ENCODE measurements at places on chromosomes 7 and 10. TPM values are rescaled to one million over a fixed set of nuclear protein-coding genes. Genes with fewer than 3 reads are reported as not detected.

The NEUROD6 gene
- not detected for total RNA-seq

The FAM20C gene
- 23.6 TPM for total RNA-seq

The LBX1 gene
- total RNA-seq = not detected

The PKD1L1 gene
- 2.5 TPM for total RNA-seq

The FAM237B gene
- total RNA-seq = not detected

The SLC18A2 gene
- total RNA-seq = 0.27 TPM

The TDRD1 gene
- 2.7 TPM for total RNA-seq

The PNLIPRP2 gene
- total RNA-seq = not detected

The BAMBI gene
- 15.7 TPM for total RNA-seq

The ARHGAP19 gene
- total RNA-seq = 5.1 TPM

DNA sequence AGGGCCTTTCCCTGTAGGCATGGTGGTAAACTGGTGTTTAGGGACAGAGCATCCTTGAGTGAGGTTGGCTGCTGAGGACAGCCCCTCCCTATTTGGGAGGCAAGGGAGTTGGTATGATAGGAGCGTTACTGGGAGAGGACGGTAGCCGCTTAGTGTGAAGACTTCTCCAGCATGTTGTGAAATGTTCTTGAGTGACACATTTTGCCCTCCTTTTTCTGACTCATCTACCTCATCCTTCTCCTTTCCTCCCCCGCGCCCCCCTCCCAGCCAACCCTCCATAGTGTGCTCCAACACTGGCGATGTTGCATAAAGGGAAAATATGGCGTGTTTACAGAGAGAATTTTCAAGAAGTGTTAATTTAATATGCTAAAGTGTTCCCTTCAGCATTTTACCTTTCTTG is 645.0 kb upstream of the GALNT17 start:
- DNase-seq = no peak

DNA sequence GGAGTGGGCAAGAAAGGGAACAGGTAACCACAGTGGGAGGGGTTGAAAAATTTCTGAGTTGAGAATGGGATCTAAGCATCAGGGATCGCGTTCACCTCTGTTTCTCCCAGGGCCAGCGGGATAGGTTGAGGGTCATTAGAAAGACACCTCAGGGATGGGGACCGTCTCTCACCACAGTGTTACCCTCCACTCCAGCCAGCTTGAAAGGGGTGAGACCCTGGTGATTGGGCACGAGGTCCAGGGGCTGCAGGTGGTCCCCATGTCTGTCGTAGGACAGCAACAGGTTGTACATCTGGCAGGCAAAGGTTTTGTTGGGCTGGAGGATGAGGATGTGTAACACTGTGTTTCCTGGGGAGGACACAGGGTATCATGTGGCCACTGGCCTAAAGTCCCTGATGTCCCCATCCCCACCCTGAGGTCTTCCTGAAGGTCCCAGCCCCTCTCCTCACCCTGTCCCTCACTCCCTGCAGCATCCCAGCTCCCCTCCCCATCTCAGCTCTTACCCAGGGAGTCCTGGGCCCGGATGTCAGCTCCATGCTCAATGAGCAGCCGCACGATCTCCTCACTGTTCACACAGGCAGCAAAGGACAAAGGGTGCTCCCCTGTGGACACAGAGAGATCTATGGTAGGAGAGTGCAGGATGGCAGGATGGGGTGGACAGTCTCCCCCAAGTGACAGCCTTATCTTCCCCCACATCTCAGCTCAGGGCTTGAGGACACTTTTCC is 9.1 kb downstream of the TRPV6 start:
- no peak for DNase-seq

- DNase-seq = peak; percentile 81
Measured at GRCh38 chr10:124721330-124722045, 22.7 kb downstream of the FAM53B start.

DNA sequence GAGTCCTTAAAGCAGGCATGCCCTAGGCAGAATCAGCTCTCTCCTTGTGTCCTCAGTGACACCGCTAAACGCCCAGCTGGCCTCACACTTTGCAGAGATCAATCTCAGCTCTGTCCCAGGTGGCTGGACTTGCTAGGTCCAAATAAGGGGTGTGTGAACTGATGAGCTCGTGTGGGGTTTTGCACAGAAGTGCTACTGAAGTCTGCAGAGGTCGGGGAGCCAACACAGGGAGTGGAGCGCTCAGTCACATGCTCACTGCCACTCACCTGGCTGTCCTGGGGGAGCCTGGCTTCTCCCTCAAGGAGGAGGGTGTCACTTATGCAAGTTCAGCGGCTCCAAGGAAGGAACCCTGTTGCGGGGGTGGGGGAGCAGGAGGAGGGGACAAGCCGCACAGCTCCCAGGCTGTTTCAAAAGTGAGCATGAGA is 2.0 kb downstream of the ELN start:
- peak; percentile 21 for DNase-seq

- no peak for DNase-seq
Measured at GRCh38 chr7:127927348-127927696, 103.9 kb downstream of the LRRC4 start.

- DNase-seq = no peak
Measured at GRCh38 chr7:148142660-148143248, 447.8 kb upstream of the C7orf33 start.

- peak; percentile 60 for DNase-seq
Measured at GRCh38 chr7:98230746-98231471, 19.7 kb downstream of the BHLHA15 start.

DNA sequence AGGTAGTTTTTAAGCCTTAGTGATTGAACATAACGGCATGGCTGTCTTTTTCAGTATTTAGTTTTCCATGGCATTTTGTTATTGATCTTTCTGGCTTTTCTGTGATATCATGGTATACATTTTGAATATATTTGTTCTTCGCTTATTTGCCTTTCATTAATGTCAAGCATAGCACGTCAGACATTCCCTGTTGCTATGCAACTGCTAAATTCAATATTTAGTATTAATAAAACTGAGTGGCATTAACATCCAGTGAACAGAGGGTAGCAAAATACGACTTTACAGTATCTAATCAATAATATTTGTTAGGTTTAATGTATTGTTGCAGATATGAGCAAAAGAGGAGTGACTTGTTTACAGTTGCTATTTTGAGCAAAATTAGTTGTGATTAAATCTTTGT is 72.5 kb downstream of the LCOR start:
- no peak for DNase-seq

GRCh38 chr10:25694206-25694933 is 239.7 kb upstream of the MYO3A start:
- DNase-seq = no peak

GRCh38 chr10:123962756-123963530 is 71.3 kb upstream of the CPXM2 start:
- DNase-seq = no peak

DNA sequence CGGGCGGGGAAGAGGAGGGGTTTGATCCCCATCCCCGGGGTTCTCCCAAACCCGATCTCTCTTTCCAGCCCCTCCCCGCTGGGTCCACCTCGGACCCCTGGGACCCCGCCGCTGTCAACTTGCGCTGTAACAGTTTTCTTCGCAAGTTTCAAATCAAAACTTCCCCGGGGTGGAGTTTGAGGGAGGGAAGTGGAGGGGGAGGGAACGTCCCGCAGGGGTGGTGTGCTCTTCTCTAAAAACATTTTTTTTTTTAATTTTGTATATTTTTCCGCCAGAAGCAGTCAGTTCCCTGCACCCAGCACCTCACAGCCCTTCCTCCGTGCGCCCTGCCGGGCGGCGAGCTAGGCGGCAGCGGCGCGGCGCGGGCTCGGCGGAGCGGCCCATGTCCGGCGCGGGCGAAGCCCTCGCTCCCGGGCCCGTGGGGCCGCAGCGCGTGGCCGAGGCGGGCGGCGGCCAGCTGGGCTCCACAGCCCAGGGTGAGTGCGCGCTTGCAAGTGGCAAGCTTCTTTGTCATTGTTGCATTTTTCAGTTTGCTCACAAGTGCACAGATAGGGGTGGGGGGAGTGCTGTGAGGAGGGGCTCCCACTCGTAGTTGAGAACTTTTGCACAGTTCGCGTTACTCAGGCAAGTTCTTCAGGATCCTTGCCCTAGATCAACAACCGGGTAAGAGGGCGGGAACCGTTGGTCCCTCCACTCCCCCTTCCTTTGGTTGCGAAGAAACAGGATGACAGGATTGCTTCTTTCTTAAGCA is 933 bp downstream of the MDFIC start:
- DNase-seq = peak; percentile 44

DNA sequence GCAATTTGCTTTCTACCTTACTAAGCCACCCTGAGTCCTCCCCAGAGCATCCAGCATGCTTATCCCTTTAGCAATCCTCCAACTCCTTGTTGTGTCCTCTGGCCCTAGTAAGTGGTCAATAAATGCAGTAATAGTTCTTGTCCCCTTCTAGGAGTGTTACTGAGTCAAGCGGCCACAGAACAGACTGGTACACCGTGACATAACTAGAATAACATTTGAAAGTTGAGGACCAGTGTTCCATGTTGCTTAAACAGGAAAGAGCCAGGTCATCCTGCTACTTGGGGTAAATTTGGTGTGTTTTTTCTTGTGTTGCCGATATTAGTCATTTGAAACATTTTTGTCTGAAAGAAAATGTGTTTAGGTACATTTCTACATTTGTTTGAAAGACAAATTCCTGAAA is 4.8 kb upstream of the CDK6 start:
- DNase-seq = no peak

- no peak for DNase-seq
Measured at GRCh38 chr7:83806538-83806937, 157.6 kb upstream of the SEMA3E start.

GRCh38 chr7:131021460-131021859 is 287.5 kb upstream of the KLF14 start:
- no peak for DNase-seq

GRCh38 chr10:109379186-109379585 is 544.1 kb downstream of the XPNPEP1 start:
- no peak for DNase-seq

DNA sequence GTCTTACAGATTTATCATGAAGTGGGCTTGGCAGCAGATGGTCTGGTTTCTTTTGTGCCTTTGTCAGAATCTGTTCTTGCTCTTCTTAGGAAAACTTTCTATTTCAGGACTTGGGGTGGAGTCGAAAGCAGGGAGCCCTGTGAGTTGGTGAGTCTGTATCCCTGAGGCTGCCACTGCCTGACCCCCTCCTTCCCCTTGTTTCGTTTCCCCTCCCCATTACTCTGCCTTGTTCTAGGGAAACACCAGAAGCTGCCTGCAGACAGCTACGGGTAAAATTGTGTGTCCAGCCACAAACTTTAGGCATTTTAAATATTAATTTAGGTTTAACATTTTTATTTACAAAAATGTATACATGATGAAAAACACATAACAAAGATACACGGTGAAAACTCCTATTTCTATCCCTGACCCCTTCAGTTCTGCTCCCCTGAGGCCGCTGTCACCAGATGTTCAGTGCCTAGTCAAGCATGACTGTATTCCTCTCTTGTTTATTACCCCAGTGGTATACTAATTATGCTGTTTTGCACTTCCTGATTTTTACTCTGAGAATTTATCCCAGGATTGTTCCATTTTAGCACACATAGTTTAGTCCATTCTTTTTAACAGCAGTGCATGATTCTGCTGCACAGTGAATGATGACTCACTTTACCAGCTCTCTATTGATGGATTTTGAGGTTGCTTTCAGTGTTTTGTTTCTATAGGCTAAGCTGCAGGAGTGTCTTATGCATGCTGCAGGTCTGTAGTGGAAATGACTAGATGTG is 9.1 kb downstream of the TSPAN14 start:
- no peak for DNase-seq

- DNase-seq = no peak
Measured at GRCh38 chr10:113552014-113552413, 839 bp upstream of the HABP2 start.

- no peak for DNase-seq
Measured at GRCh38 chr10:11355592-11355991, 255.9 kb downstream of the USP6NL start.

- DNase-seq = no peak
Measured at GRCh38 chr7:155746188-155746587, 66.1 kb downstream of the SHH start.

DNA sequence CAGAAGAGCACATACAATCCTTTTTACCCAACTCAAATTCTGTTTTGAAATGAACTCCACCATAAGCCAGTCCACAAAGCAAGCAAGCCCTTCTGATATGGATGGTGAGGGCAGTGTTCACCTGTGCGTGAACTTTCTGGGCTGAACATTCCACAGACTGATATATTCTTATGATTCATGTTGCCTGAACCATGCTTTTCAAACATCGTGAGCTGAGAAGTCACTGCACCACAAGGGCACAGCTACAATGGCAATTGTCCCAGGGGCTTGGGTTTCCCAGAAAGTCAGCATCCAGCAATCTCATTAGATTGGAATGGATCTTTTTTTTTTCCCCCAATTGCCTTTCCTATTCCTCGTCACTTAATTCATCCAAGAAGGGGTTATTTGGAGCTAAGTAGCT is 86.9 kb upstream of the ZNF438 start:
- no peak for DNase-seq

GRCh38 chr7:98731651-98732050 is 114.6 kb downstream of the NPTX2 start:
- DNase-seq = no peak

GRCh38 chr10:86535132-86535882 is 13.7 kb upstream of the WAPL start:
- DNase-seq = peak; percentile 86

- no peak for DNase-seq
Measured at GRCh38 chr10:84412482-84412881, 84.1 kb downstream of the CCSER2 start.

GRCh38 chr7:66100408-66101050 is 14.1 kb upstream of the CRCP start:
- DNase-seq = no peak

GRCh38 chr7:116239434-116239833 is 29.1 kb downstream of the TES start:
- DNase-seq = no peak

DNA sequence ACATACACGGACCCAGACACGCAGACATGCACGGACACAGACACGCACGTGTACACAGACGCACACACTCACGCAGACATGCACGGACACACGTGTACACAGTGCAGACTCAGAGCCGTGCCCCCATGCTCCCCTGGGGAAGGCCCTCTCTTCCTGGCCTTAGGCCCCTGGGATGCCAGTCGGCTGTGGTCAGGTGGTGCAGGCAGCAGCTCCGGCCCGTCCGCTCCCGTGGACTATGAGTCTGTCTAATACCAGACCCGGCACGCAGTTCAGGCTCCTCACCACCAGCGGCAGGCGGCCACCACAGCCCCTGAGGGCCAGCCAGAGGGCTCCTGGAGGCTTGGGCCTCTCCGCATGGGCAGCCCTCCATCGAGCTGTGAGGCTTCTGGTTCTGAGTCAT is 52.0 kb upstream of the NKX6-2 start:
- DNase-seq = no peak

DNA sequence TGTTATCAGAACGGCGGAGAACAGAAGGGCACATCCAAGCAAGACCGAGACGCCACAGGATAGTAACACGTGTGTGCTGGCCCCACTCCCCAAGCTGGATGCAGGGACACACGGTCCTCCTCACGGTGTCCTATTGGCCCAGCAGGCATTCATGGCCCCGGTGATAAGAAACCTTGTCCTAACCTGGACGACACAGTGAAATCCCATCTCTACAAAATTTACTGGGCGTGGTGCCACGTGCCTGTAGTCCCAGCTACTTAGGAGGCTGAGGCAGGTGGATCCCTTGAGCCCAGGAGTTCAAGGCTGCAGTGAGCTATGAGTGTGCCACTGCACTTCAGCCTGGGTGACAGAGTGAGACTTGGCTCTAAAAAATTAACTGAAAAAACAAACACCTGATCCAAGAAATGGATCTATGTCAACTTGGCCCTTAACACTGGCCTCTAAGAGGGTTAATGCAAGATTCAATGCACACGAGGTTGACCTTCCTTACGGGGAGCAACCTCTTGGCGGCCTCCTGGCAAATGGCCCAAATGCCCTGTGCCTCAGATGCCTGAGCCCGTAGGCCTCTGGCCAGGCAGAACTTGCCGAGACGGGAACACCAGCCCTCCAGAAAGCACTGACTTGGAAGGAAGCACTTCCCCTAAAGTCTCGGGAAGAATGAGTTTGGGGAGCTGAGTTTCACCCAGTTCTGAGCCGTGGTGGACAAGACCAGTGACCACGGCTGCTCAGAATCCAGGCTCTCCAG is 72.3 kb downstream of the ZRANB1 start:
- peak; percentile 73 for DNase-seq
